Esophagus mucosa (tissue), 1 donor: ENCODE measurements at places on chromosomes 7 and 10. TPM values are rescaled to one million over a fixed set of nuclear protein-coding genes. Genes with fewer than 3 reads are reported as not detected.

The CRHR2 gene
- total RNA-seq: not detected

The BLVRA gene
- total RNA-seq: 41.2 TPM

The TMEM225B gene
- 1.00 TPM for total RNA-seq

The ATRNL1 gene
- 1.3 TPM for total RNA-seq

The STEAP1B gene
- total RNA-seq: 2.0 TPM

The MALRD1 gene
- total RNA-seq: 0.08 TPM

The SPAM1 gene
- not detected for total RNA-seq
